ENCODE measurements at places on chromosomes 16 and 17.

DNA sequence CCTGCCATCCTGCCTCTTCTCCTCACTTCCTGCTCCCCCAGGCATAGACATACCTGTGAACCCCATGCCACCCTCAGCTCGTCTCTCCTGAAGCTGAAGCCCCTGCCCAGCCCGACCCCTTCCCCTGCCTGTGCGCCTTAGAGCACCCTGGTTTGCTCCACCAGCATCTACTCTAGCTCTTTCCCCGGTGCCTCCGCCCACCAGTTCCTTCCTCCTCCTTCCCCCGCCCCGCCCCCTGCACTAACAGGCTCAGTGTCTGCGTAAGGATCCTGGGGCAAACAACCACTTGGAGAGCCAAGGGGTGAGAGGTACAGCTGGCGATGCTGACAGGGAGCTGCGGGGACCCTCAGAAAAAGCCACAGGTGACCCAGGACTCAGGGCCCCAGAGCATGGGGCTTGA is 1.9 kb downstream of the GPR142 start:
- DNase-seq: no peak

DNA sequence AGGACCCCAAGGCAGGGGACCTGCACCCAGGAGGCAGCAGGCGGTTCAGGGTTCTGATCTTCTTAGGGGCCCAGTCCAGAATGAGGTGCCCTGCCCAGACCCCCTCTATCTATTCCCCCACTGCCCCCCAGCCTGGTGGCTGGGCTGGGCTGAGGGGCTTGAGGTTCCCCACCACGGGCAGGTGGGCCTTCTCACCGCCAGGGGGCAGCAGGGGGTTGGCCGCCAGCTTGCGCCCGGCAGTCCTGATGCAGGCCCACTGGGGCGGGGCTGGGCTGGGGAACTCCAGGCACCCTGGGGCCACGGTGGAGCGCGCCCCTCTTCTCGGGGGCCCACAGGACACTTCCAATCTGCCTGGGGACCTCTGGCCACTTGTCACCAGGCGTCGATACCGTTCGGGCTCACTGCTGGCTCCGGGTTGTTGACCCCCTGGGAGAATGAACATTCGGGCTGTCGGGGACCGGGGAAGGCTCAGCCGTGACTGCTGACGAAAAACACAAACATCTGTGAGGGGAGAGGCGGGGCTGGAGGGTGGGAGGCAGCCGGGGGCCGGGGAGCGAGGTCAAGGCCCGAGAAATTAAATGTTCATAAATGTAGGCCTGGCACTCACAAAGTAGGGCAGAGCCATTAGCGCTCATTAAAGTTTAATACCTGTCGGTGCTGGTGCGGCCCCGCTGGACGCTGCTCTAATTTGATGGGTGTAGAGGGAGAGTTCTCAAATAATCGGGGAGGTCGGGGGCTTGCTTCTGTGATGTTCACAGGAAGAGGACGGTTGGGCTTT is 219.3 kb upstream of the GSE1 start:
- DNase-seq: peak; percentile 90

DNA sequence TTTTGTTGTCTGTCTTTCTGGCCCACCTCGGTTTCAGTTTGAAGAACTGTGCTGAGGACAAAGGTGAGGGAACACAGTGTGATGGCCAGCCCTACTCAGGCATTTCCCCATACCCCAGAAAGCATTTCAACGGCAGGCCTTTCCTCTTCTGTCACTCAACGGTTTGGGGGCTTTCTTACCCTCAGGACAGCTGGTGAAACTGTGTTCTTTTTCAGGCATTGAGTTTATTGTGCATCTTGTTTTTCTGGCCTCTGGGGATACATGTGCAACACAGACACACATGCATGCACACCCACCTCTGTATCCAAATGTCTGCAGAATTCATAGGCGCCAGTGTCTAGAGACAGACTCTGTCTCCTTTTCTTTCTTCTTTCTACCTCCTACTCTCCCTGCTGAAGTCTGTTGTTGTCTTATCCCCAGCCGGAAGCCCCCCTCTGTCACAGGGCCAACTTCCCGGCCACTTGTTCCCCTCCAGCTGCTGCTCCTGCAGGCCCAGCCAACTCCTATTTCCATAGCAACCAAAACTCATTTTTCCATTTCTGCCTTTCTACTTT is 17.0 kb downstream of the CHD9 start:
- no peak for DNase-seq

- peak; percentile 61 for DNase-seq
Observed at GRCh38 chr17:50149417-50150353, 792 bp downstream of the PPP1R9B start.

DNA sequence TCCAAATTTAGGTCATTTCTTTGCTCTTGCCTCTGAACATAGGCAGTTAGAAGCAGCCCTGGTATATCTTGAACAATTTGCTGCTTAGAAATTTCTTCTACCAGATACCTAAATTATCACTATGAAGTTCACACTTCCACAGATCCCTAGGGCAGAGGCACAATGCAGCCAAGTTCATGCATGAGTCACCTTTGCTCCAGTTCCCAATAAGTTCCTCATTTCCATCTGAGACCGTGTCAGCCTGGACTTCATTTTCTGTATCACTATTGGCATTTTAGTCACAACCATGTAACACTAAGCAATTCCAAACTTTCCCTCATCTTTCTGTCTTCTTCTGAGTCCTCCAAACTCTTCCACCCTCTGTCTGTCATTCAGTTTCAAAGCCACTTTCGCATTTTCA is 45.0 kb downstream of the KCNJ16 start:
- no peak for DNase-seq

- peak; percentile 67 for DNase-seq
Observed at GRCh38 chr17:72362376-72363088, 241.7 kb downstream of the SOX9 start.

GRCh38 chr17:38602453-38602852 is 3.3 kb downstream of the SRCIN1 start:
- DNase-seq: peak; percentile 51

- no peak for DNase-seq
Observed at GRCh38 chr17:77210331-77210730, 69.6 kb downstream of the SEC14L1 start.

- DNase-seq: no peak
Observed at GRCh38 chr17:3750926-3751325, 27.2 kb downstream of the HASPIN start.
